ENCODE measurements at places on chromosomes 7 and 10. TPM values are rescaled to one million over a fixed set of nuclear protein-coding genes. Genes with fewer than 3 reads are reported as not detected.

GRCh38 chr10:12237265-12238220 is 41.6 kb downstream of the CDC123 start:
- no peak for ATAC-seq

- ATAC-seq = no peak
Observed at GRCh38 chr7:16204953-16205352, 216.4 kb downstream of the CRPPA start.

- ATAC-seq = no peak
Observed at GRCh38 chr10:42936580-42936979, 140.3 kb upstream of the RET start.

DNA sequence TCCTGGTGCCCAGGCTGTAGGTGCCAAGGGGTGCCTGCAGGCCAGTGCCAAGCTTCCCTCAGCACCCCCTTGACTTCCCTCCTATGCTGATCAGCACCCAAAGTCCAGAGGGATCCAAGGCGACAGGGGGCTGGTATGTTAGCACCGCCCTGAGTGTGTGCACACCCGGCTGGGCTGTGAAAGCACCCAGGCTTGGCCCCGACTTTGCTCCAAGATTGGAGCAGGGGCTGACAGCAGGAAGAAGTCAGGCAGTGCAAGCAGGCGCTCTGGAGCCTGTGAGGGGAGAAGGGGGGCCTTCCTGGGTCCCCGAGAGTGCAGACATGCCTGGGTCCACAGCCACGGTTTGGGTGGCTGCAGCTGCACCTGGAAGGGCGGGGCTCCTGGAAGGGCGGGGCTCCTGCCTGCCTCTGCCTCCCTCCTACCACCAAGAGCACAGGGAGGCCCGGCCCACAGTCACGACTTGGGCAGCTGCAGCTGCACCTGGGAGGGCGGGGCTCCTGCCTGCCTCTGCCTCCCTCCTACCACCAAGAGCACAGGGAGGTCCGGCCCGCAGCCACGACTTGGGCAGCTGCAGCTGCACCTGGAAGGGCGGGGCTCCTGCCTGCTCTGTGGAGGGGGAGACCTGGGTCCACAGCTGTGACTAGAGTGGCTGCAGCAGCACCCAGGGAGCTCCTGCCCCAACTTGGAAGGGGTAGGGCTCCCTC is 30.2 kb upstream of the ZMYND11 start:
- ATAC-seq = no peak

GRCh38 chr7:100061518-100062193 is 12.1 kb downstream of the ZSCAN21 start:
- ATAC-seq = no peak

DNA sequence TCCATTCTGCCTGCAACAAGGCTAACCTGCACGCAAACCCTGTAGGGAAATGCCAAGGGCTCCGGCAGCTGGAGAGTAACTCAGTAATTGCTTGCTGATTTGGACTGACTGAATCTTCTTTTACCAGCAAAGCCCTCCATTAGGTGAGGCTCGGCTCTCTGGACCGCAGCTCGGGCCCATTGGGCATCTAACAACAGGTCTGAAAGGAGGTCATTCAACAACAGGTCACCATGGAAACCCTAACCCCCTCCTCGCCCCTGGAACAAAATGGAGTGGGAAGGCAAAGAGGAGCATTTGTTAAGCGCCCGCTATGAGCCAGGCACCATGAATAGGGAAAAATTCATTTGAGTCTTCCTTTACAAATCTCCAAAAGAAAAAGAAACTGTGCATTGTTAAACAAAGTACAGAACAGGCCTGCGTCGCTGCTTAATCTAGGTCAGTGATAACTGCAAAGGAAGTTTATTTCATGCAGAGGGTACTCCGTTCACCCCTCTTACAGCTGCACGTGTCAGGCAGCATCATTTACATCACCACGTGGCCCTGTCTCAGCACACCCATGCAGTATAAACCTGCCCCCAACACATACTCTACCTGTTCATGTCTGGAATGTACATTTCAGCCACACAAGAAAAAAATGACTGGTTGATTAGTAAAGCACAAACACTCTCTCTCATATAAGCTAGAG is 248.8 kb upstream of the NEBL start:
- peak; percentile 82 for ATAC-seq

DNA sequence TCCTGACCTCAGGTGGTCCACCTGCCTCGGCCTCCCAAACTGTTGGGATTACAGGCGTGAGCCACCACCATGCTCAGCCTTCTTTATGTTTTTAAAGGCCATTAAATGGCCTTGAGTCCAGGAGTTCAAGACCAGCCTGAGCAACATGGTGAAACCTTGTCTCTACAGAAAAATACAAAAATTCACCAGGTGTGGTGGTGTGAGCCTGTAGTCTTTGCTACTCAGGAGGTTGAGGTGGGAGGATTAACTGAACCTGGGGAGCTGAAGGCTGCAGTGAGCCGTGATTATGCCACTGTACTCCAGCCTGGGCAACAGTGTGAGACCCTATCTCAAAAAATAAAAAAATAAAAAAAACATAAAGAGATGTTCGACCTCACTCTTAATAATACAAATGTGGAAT is 11.0 kb downstream of the SMO start:
- ATAC-seq = no peak

GRCh38 chr7:11332865-11333228 is 359.2 kb downstream of the PHF14 start:
- ATAC-seq = no peak

GRCh38 chr10:71708897-71709882 is 10.4 kb downstream of the C10orf105 start:
- peak; percentile 25 for ATAC-seq

- ATAC-seq = no peak
Observed at GRCh38 chr7:22240904-22241571, 115.9 kb downstream of the RAPGEF5 start.

GRCh38 chr7:134690016-134690415 is 43.4 kb downstream of the BPGM start:
- no peak for ATAC-seq

DNA sequence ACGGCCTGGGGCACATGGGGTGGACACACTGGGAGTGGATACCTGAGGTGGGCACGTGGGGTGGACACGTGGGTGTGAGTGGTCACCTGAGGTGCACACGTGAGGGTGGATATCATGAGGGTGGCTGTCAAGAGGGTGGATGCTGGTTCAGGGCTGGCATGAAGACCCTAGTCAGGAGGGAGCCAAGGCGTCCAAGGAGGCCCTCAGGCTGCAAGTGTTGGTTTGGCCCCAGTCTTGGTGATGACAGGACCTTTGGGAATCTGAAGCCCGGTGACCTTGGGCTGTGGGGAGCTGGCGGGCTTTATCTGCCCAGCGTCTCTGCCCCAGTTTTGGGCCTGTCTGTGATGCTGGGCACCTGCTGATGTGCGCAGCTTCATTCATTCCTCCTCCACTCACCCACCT is 24.9 kb upstream of the PFKFB3 start:
- ATAC-seq = no peak

GRCh38 chr7:70695795-70696083 is 436.2 kb upstream of the GALNT17 start:
- ATAC-seq = no peak

- ATAC-seq = no peak
Observed at GRCh38 chr7:5584821-5585220, 161.2 kb upstream of the TNRC18 start.

GRCh38 chr10:70135046-70135445 is 2.4 kb upstream of the AIFM2 start:
- ATAC-seq = no peak

- ATAC-seq = no peak
Observed at GRCh38 chr7:143953421-143953820, 1.2 kb upstream of the OR2F1 start.

GRCh38 chr10:102113956-102114857 is 6.0 kb downstream of the LDB1 start:
- ATAC-seq = peak; percentile 9

- no peak for ATAC-seq
Observed at GRCh38 chr10:133235932-133236331, 1.7 kb upstream of the VENTX start.

- ATAC-seq = no peak
Observed at GRCh38 chr10:8758029-8758428, 703.5 kb downstream of the GATA3 start.

DNA sequence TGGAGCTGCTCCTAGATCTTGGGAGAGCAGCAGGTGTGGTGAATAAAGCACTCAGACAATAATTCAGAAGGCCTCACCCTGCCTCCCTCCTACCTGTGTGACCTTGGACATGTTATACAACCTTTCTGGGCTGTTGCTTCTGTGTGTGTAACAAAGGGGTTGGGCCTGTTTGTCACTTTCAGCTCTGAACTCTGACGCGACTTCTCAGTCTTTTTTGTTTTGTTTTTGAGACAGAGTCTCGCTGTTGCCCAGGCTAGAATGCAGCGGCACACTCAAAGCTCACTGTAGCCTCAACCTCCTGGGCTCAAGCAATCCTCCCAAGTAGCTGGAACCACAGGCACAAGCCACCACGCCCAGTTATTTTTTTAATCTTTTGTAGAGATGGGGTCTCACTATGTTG is 89.3 kb downstream of the DNMBP start:
- no peak for ATAC-seq

- ATAC-seq = no peak
Observed at GRCh38 chr10:86614853-86615252, 39.5 kb upstream of the OPN4 start.

GRCh38 chr7:25982684-25983083 is 169.3 kb upstream of the NFE2L3 start:
- ATAC-seq = no peak

DNA sequence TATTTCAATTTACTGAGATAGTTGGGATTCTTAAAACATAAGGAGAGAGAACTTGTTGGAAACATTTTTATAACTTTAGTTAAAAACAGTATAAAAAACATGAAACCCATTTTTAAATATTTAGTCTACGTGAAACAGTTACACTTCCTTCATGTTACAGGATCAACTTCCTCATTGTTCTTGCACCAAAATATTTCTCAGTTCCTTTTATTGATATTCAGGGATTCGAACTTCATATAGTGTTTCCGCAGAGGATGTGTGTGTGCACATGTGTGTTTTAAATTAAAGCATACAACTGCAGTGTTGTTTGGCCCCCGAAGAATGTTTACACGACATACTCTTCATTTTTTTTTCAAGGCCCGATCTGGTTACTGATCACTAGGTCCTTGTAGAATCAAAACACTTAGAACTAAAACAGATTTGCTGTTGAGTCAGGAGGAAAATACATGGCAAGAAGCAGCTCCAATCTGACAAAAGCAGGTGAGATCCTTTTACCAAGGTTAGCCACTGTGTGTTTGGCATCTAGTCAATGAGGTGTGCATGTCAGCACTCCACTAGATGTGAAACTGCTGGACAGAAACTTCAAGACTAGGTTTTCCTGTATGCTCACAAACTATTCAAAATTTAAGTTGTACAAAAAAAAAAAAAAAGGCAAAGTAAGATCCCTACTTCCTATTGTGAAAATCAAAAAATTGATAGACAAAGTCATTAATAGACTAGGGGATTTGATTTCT is 60.4 kb downstream of the INSYN2A start:
- ATAC-seq = no peak

GRCh38 chr10:11440250-11441150 is 170.9 kb downstream of the USP6NL start:
- ATAC-seq = peak; percentile 28

- ATAC-seq = no peak
Observed at GRCh38 chr7:129908181-129908580, 44.6 kb downstream of the UBE2H start.

GRCh38 chr10:71975871-71976725 is 11.9 kb downstream of the CHST3 start:
- ATAC-seq = peak; percentile 48

- peak; percentile 69 for ATAC-seq
Observed at GRCh38 chr7:141541375-141541774, 9.8 kb upstream of the AGK start.

The VSTM2A gene
- total RNA-seq = 15.0 TPM

The RAB19 gene
- total RNA-seq = not detected

The CPEB3 gene
- 7.4 TPM for total RNA-seq

The LRIT1 gene
- not detected for total RNA-seq

The SPDYE11 gene
- 0.78 TPM for total RNA-seq

The AKR1C2 gene
- total RNA-seq = 43.6 TPM

The CACNB2 gene
- total RNA-seq = 5.7 TPM

The TMEM26 gene
- total RNA-seq = 0.38 TPM

The TEX36 gene
- not detected for total RNA-seq

The PLA2G12B gene
- total RNA-seq = 0.49 TPM

The OPN1SW gene
- total RNA-seq = 0.78 TPM

The RBP3 gene
- total RNA-seq = 0.05 TPM

The SOSTDC1 gene
- 2.5 TPM for total RNA-seq

All from motor neuron (in vitro differentiated cells).